NCI-H2081 (cell line): ENCODE measurements at places on chromosomes 3 and 15.

DNA sequence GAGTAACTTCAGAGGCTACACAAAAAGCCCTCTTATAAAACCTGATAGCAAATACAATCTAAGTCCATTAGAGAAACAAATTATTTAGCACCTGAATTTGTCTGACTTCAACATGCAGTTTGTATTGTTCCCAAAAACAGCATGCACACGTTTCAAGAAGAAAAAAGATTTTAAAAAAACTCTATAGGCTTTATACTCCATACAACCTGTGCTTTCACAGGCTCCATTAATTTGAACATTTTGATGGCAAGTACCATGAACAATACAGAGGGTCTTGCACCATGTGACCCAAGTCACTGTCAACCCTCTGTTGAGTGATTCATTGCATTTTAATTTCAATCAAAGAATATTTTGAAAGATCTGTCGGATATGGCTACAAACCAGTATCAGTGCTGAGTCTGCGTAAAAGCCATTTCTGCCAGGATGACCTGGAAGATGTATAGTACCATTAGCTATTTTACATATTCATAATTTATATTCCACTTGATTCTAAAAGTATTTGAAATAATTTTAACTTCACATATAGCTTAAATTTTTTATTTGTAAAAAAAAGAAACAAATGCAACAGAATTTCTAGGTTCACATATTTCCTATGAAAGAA, 13.2 kb downstream of the ANXA2 start:
- DNase-seq: no peak

DNA sequence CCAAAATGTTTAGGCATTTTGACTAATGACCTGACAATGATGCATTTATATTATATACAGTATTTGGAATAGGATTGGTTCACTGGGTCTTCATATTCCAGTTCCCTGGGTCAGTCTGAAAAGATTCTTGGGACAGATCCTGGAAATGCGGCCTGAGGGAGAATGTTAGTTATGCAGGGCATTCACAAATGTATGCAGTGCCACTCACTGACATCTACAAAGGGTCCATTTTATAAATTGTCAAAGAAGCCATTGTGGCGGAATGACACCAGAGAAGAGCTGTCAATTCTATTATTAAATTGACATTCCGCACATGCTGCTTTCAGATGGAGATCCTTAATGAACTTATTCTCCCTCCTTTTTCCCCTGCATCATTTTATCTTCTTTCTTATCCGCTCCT, 176.6 kb downstream of the VGLL3 start:
- DNase-seq: no peak

DNA sequence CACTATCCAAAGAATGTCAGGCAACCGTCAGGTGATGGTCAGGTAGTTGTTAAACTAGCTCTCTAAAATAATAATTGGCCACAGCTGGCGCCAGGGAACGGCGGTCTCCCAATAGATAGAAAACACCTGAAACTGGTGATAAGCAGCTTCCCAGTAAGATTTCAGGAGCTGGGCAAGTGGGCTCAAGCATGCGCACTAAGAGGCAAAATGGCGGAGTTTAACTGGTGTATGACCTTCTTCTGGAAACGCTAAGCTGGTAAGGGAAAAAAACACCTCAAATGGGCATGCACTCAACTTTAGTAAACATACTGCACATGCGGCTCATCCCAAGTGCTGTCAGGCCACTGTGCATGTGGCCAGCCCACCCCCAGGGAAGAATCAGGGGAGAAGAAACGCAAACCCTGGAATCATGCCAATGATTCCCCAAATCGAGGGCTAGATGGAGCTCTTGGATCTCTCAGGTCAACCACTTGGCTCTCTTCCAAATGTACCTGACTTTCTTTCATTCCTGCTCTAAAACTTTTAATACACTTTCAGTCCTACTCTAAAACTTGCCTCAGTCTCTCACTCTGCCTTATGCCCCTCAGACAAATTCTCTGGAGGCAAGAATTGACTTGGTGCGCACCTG, 195.0 kb downstream of the ZNF621 start:
- DNase-seq: peak; percentile 9

GRCh38 chr3:48493203-48493501, 10.8 kb downstream of the SHISA5 start:
- DNase-seq: no peak

GRCh38 chr3:192514754-192515663, 212.3 kb downstream of the FGF12 start:
- peak; percentile 89 for DNase-seq

GRCh38 chr3:45988804-45989203, 6.8 kb downstream of the FYCO1 start:
- DNase-seq: no peak

DNA sequence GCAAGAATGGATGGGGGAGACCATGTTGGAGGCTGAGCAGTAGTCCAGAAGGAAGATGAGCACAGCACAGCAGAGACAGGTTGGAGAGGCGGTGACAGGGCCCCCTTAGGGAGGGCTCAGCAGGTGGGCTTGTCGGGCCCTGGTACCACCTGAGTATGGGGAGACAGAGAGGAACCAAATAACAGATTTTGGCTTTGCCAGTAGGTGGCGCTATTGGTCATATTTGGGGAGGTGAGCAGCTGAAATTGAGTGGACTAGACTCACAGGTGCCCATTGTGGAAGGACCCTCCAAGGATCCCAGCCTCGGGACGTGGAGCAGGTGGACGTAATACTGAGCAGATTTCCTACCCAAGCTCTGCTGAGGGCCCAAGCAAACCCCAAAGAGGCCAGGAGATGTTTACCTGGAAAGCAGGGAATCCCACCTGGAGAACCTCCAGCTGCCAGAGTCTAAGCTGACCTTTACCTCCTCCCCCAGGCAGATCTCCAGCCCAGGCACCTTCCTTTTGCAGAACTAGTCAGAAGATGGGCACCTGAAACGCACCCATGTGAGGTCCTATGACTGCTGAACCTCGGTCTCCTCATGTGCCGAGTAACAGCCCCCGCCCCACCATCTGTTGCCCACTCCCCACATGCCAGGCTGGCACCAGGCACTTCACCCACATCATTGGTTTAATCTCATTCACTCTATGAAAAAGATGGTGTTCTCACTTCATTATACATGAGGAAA, 24.6 kb upstream of the CORO2B start:
- peak; percentile 71 for DNase-seq

GRCh38 chr15:60898896-60899295, 330.2 kb downstream of the RORA start:
- DNase-seq: no peak
